Stimulated activated CD4-positive, alpha-beta T cell treated with anti-CD3 and anti-CD28 coated beads, Interleukin-4, amount 100 ng/mL, for 1 hour (primary cell): ENCODE measurements at places on chromosomes 5 and 9.

- DNase-seq, result no peak
Observed at GRCh38 chr9:129609486-129610212, 11.3 kb downstream of the C9orf50 start.

- no peak for DNase-seq
Observed at GRCh38 chr5:119379942-119380547, 24.2 kb downstream of the TNFAIP8 start.

- peak; percentile 97 for DNase-seq
Observed at GRCh38 chr5:181223058-181223728, at the start of gene TRIM41. Gene TRIM41, plus strand, starts transcription at chr5:181223281. Its CDS starts 719 bp downstream, at chr5:181224000.

DNA sequence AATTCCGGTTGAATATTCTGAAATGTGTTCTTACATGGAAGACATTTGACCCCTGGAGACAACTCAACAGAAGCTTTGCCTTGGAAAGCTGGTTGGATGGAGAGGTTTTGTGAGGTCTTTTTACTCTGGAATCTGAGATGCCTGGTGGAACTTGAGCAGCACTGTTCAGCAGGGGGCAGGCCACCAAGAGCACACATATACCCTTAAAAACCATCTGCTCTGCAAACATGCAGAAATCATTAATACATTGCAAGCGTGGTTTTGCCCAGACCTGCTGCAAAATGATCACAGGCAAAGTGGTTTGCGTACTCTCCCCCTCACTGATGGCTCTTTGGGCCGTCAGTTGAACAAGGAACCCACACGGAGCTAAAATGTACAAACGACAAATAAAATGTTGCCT is 32.8 kb upstream of the DAP start:
- no peak for DNase-seq

DNA sequence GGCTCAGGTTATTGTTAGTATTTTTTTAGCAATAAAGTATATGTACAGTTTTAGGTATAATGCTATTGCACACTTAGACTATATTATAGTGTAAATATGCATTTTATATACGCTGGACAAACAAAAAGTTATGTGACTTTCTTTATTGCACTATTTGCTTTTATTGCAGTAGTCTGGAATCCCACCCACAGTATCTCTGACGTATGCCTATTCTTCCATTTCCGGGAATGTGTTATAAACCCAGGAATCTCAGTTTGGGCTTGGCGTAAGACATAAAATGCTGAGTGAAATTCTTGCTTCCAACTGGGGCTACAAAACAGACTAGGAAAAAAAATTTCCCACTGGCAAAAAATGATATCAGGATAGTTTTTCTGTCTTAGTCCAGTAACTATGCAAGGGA is 119.1 kb downstream of the HTR1A start:
- DNase-seq, result no peak

DNA sequence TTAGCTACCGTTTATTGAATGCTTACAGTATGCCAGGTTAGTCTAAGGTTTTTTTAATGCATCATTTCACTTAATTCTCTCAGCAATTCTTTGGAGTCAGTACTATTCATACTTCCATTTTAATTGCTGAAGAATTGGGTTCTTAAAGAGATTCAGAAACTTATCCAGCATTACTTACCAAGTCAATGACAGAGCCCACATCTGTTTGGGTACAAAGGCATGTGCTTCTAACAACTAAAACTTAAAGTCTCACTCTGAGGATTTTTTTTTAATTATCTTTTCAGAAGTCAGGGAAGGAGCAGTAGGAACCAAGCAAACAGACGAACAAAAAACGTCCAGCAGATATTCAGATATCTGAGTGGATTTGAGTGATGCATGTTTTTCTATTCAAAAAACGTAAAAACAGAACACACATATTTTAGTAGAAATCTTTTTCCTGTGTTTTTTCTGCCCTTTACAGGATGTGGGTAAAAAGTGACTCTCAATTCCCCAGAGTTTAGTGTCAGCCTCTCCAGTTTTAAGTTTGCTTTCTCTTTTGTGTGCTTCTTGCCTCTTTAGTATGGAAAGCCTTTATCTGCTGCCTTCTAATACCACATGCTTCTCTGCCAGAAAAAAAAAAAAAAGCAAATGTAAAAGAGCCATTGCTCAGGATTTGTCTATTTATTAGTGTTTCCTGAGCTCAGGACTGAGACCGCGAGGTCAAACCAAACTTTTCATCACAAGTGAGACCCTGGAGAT is 118.0 kb downstream of the PRKACG start:
- DNase-seq, result no peak

DNA sequence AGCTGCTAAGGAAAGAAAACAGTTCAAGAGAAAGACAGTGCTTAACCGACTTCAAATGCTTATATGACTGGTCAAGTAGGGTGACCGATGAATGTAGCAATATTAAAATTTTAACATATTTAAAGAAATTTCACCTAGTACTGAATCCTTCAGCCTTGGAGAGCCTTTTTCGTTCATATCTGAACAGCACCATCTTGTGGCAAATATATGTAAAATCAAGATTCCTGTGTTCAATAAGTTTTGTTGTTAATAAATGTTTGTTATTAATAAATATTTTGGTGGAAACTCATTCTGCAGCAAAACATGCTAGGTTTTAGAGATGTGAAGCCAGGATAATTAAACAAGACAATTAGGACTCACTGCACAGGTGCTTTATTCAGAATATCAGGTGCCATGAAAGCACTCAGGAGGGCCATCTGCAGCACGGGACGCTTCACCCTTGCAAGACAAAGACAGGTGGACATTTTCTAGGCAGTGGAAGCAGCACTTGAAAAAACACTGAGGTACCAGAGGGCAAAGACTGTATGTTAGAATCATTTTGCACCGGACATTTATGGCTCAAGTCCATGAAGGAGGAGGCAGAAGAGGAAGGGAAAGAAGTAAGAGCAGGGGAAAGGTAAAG is 15.6 kb downstream of the TICAM2 start:
- no peak for DNase-seq

DNA sequence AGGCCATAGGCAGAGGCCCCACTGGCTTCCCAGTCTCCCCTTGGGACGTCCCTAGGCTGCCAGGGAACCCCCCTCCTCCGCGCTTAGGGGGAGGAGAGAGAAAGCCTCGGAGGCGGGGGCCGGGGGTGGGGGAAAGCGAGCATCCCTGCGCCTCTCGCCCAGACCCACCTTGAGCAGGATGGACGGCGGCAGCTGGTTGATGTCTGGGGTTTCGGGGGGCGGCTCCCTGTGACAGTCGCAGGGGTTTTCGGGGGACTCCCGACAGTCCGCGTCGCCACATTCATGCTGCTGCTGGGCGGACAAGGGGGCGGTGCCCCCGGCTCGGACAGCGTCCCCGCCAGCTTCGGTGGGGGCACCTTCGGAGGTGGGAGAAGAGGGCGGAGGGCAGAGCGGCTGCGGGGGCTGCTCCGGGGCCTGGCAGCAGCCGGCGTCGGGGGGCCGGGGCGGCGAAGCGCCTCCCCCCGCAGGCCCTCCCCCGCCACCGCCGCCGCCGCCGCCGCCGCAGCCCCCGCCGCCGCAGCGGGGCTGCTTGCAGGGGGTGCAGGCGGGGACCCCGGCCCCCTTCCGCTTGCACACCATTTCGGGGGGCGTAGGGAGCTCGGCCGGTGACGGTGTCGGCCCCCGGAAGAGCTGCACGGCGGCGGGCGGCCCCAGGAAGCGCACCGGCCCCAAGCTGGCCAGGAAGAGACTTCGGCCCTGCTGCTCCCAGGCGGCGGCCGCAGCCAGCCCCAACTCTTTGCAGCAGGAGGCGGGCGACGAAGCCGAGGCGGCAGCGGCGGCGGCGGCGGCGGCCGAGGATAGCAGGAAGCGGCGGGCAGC is 1.2 kb downstream of the FBXL17 start:
- DNase-seq, result peak; percentile 66

DNA sequence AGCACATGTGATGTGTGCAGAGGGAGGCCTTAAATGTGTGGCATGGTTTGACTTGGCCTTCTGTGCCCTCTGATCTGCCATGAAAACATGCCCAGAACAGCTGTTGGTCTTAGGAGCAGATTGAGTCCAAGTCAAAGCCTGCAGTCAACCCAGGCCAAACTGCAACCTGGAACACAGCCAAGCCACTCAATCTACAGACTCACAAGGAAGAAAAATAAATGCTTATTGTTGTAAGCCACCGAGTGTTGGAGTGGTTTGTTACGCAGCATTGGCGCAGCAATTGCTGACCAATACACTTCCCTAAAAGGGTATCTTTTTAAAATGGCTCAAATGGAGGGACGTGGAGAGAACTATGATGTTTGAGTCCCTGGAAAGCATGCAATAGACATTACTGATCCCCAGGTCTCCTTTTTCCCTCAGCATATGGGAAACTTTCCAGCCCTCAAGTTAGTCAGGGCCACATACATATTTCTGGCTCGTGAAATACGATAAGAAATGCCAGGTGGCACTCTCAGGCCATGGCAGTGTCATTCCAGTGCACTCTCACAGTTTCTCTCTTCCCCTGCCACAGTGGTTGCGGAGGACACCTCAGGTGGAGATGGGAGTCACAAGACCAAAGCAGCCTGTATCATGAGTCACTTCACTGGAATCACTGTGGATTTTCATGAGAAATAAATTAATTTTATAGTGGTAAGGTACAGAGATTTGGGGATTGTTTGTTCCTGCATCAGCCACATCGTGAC is 168.0 kb upstream of the ZNF618 start:
- no peak for DNase-seq

- DNase-seq, result no peak
Observed at GRCh38 chr9:125425901-125426515, 164.4 kb downstream of the GAPVD1 start.

DNA sequence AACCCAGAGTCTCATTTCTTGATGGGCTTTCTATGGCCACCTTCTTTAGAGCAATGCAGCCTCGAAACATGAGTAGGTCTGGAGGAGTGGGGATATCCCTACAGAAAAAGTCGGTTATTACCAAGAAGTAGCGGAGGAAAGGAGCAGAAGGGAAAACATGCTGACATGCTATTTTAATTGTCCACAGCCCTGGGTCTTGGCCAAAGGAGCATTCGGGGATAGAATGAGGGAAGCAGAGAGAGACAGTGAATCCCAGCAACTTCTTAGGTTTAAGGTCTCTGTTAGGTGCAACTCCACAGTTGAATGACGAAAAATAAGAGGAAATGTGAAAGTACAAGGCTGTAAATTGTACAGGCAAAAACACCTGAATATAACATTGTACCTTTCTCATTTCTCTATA is 506.7 kb upstream of the CDH18 start:
- no peak for DNase-seq

DNA sequence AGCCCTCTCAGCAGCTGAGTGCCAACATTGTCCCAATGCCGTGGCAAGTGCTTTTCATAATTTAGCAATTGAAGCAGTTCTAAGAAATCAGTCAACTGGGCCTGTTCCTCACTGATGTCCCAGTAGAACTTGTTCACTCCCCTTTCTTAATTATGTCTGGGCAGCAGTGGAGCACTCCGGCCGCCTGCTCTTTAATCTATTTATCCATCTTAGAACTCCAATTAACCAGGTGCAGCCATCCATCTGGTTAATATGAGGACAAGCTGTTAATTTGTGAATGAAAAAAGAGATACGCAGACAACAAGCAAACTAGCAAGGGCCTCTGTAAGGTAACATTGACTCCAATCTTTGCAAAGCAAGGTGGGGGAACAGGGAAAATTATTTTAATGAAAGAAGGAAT is 39.4 kb downstream of the MAT2B start:
- no peak for DNase-seq

GRCh38 chr9:88168564-88168963 is 30.3 kb upstream of the SPATA31C2 start:
- no peak for DNase-seq

GRCh38 chr9:120289098-120289497 is 290.9 kb downstream of the CDK5RAP2 start:
- no peak for DNase-seq

DNA sequence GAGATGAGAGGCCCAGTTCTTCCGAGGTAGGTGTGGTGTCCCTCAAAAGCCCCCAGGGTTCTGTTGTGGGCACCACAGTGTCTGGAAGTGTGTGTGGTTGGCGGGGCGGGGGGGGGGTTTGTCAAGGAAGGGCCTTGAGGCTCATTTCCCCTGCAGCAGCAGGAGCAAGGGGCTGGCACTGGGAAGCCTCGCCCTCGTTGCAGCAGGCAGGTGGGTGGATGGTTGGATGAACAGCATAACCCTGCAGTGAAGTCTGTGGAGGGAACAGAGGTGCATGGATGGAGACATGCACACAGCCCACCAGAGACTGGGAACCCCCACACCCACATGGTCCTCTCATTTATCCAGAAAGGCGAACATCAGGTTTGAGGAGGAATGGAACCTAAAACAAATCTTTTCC is 2.0 kb upstream of the SPATA31E1 start:
- DNase-seq, result no peak

- no peak for DNase-seq
Observed at GRCh38 chr5:152404494-152404893, 585 bp downstream of the NMUR2 start.

- no peak for DNase-seq
Observed at GRCh38 chr5:96112123-96112670, 150.5 kb upstream of the ELL2 start.

DNA sequence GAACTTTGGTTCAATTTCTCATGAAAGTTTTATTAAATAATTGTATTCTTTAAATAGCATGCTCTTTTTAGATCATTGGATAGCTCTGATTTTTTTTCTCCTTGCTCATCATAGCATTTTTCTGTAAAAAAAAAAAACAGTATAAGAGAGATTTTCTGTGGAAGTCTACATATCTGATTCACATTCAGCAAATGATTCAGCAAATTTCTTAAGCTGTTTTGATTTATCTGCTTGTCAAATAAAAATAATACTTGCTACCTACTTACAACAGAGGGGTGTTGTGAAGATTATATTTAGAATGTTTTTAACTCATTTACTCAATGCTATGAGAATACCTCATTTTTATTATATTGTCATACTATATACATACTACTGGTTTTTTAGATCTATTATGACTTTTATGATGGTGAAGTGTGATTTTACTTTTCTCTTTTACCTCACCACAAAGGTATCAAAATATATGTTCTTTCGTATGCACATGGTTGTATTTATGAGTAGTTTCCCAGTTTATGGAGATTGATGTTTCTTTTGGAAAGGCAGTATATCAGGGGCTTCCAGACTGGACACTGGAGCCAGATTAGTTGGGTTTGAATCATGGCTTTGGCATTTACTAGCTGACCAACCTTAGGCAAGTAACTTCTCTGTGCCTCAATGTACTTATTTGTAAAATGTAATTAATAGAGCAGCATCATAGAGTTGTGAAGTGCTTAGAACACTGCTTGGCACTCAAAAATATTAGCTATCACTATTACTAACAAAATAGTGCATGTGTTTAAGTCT is 25.5 kb downstream of the TNPO1 start:
- no peak for DNase-seq

- DNase-seq, result peak; percentile 83
Observed at GRCh38 chr9:135864447-135865049, 42.8 kb downstream of the CAMSAP1 start.

GRCh38 chr5:179452356-179453230 is 97.8 kb upstream of the RUFY1 start:
- DNase-seq, result no peak

DNA sequence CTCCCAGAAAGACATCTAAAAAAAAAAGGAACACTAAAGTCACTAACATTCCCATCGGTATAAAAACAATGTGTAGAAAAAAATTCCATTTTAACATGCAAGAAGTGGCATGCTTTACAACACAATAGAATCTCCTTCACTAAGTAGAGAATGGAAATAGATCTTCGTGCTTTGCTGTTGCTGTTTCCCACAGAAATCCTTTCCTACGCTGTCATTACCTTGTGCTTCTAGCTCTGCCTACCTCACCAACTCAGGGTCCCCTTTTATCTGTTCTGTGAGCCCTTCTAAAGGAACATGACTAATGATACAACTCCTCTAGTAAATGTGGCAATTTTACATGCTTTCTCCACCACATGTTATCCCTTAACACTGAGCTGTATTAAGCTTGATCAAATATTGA is 202.9 kb downstream of the MCTP1 start:
- no peak for DNase-seq

GRCh38 chr5:2751592-2752021 is at the start of gene IRX2:
Gene IRX2, minus strand, starts transcription at chr5:2751677. Its CDS starts 264 bp downstream, at chr5:2751413.
- no peak for DNase-seq
